Liver (tissue), 10 donors: ENCODE measurements at places on chromosomes 4 and X. TPM values are rescaled to one million over a fixed set of nuclear protein-coding genes. Genes with fewer than 3 reads are reported as not detected.

DNA sequence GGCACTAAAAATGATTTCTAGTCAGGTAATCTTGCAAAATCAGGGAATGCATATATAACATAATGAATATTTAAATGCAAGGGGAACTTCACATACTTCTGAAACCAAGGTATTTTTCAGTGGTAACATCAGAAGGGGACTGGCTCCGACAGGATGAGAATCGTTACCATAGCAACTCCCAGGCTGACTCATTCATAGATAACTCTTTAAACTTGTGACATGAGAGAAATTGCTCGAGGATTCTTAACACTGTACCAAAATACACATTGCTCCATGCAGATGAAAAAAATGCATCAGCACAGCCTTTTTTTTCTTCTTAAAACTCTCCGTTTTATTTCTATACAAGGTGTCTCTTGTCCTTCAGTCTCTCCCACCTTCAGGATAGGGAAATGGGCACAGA lies 114.3 kb downstream of the GABRB1 start:
- no peak for DNase-seq
- H3K27me3 ChIP-seq: no peaks in the 10 kb centered on the region
- no peak overlapping the region for H3K4me3 ChIP-seq
- H3K4me1 ChIP-seq: no peaks in the 10 kb centered on the region
- H3K36me3 ChIP-seq: no peaks in the 10 kb centered on the region

- H3K36me3 ChIP-seq: no peaks in the 10 kb centered on the region
- no peaks in the 10 kb centered on the region for H3K4me1 ChIP-seq
- no peak for DNase-seq
Observed at GRCh38 chr4:27000122-27000521, 139.5 kb downstream of the STIM2 start.

GRCh38 chrX:675279-675954 lies 44.8 kb downstream of the SHOX start:
- H3K27me3 ChIP-seq: no peaks in the 10 kb centered on the region
- H3K27ac ChIP-seq: no peak overlapping the region
- H3K4me3 ChIP-seq: no peak overlapping the region
- DNase-seq: no peak

- no peak for DNase-seq
- no peaks in the 10 kb centered on the region for H3K27me3 ChIP-seq
- H3K4me1 ChIP-seq: no peaks in the 10 kb centered on the region
Observed at GRCh38 chr4:38512840-38513239, 151.2 kb upstream of the KLF3 start.

- no peak overlapping the region for H3K27ac ChIP-seq
- H3K4me1 ChIP-seq: peaks cover 2% of the 10 kb centered on the region
- H3K27me3 ChIP-seq: no peaks in the 10 kb centered on the region
- no peak for DNase-seq
- no peak overlapping the region for H3K4me3 ChIP-seq
Observed at GRCh38 chrX:138939038-138939437, 227.5 kb upstream of the FGF13 start.

- no peak overlapping the region for H3K4me3 ChIP-seq
- no peaks in the 10 kb centered on the region for H3K36me3 ChIP-seq
- DNase-seq: no peak
- no peaks in the 10 kb centered on the region for H3K4me1 ChIP-seq
- no peaks in the 10 kb centered on the region for H3K27me3 ChIP-seq
Observed at GRCh38 chrX:95860127-95860526, 824.5 kb upstream of the DIAPH2 start.

- no peak for DNase-seq
- peaks cover 5% of the 10 kb centered on the region for H3K36me3 ChIP-seq
- no peak overlapping the region for H3K4me3 ChIP-seq
- H3K27me3 ChIP-seq: no peaks in the 10 kb centered on the region
Observed at GRCh38 chrX:63679432-63679831, 105.6 kb downstream of the ARHGEF9 start.

DNA sequence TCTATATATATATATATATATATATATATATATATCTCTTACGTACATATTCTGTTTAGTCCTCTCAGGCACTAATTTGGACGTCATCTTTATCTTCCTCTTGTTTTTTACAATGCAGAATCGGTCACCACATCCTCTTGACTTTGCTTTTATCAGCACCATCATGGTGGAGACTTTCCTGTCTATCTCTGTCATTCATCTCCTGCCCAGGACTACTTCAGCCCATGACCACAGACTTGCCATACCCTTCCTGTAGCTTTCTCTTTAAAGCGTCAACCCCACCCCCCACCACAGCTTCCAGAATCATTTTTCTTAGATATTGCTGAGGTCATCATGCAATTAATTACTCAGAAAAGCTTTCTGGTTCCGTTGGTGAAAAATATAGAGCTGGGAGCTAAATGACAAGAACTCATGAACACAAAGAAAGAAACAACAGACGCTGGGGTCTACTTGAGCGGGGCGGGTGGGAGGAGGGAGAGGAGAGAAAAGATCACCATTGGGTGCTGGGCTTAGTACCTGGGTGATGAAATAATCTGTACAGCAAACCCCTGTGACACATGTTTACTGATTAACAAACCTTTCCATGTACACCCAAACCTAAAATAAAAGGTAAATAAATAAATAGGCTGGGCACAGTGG lies 30.5 kb upstream of the PRKX start:
- H3K4me1 ChIP-seq: no peaks in the 10 kb centered on the region
- DNase-seq: no peak
- H3K27ac ChIP-seq: no peak overlapping the region
- H3K4me3 ChIP-seq: no peak overlapping the region
- H3K27me3 ChIP-seq: no peaks in the 10 kb centered on the region
- no peaks in the 10 kb centered on the region for H3K36me3 ChIP-seq

DNA sequence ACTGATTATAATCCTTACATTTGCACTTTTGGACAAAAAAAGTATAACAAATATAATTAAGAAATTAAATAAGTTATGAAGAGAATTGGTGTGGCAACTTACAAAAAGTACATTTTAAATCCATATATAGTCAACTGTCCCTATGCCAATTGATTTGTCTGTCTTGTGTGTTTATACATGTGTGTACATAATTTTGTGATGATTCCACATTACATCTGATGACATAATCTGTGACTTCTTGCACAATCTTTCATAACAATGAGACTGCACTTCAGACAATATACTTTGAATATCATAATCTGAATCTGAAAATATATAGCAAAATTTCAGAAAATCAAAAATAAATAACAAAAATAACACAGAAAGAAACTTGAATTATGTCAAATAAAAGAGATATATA lies 953.4 kb downstream of the FAT4 start:
- no peak overlapping the region for H3K27ac ChIP-seq
- no peaks in the 10 kb centered on the region for H3K27me3 ChIP-seq
- H3K36me3 ChIP-seq: no peaks in the 10 kb centered on the region
- no peaks in the 10 kb centered on the region for H3K4me1 ChIP-seq
- DNase-seq: no peak

DNA sequence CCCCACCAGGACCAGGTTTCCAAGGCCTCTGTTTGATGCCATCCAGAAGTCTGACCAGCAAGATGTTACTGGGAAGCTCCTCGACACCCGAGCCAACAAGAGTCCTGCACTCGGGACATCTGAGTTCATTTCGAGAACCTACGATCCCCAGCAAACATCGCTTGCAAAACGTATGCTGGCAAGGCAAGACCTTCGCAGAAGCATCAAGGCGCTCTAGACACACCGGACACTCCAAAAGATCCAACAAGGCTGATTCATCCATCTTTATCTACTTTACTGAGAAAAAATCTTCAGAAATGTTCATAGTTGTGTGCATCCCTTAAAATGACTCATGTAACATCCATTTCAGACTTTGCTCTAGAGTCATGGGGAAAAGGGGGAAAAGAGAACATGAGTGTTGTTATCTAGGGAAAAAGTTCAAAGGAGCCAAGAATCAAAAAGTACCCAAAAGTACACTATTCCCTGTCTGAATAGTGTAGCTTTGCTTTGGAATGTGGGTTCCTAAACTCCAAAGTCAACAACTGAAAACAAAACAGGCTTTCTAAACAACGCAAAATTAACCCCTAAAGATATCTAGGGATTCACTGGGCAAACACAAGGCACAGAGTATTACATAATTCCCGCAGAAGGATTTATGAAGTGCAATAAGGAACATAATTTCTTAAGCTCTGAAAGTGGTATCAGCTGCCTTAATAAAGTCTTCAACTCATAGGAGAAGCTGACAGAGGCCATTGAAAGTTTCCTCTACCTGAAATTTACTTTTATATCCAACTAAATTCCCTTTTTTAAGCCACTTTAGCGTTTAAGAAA lies 1.6 kb downstream of the SH3RF1 start:
- no peaks in the 10 kb centered on the region for H3K27me3 ChIP-seq
- H3K27ac ChIP-seq: peak overlapping the region; percentile 72
- DNase-seq: no peak
- H3K36me3 ChIP-seq: peaks cover 5% of the 10 kb centered on the region

- H3K36me3 ChIP-seq: no peaks in the 10 kb centered on the region
- DNase-seq: peak; percentile 45
- no peaks in the 10 kb centered on the region for H3K27me3 ChIP-seq
- H3K4me1 ChIP-seq: no peaks in the 10 kb centered on the region
- H3K27ac ChIP-seq: no peak within 1 kb of the TSS
Observed at GRCh38 chr4:56821381-56822243, at the start of gene SPINK2. TSS of gene SPINK2 (minus strand) at chr4:56821701. CDS start at chr4:56821662, 39 bp downstream.

- H3K36me3 ChIP-seq: no peaks in the 10 kb centered on the region
- no peaks in the 10 kb centered on the region for H3K4me1 ChIP-seq
- no peak overlapping the region for H3K4me3 ChIP-seq
- no peak for DNase-seq
Observed at GRCh38 chr4:165668694-165669093, 204.3 kb upstream of the TLL1 start.

- no peaks in the 10 kb centered on the region for H3K4me1 ChIP-seq
- no peak overlapping the region for H3K4me3 ChIP-seq
- DNase-seq: no peak
Observed at GRCh38 chrX:136781180-136781797, 557 bp upstream of the ARHGEF6 start.

DNA sequence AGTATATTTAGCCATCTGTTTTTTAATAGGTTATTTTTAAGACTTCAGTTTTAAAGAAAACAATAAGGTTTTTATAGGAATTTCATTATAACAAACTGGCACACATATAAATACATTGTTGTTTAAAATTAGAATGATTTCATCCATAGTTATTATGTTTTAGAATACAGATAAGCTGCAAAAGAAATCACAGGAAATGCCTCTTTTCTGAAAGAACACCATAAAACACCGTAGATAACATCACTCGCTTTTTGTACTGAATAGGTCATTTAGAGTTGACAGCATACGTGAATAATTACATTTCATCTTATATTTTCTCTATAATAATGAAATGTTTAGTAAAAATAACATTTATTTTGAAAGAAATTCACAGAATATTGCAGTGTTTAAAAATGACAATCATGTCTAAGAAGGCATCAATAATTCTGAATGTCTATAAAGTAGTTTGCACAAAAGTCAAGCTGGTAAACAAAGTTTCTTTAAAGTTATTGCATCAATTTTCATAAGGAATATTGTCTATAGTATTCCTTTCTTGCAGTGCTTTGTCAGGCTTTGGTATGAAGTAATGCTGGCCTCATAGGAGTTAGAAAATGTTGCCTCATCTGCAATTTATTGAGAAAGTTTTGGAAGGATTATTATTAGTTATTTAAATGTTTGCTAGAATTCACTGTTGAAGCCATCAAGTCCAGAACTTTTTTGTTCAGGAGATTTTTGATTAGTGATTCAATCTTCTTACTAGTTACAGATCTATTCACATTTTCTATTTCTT lies 17.9 kb upstream of the VEGFC start:
- no peaks in the 10 kb centered on the region for H3K36me3 ChIP-seq
- no peaks in the 10 kb centered on the region for H3K27me3 ChIP-seq
- H3K4me1 ChIP-seq: no peaks in the 10 kb centered on the region
- H3K27ac ChIP-seq: no peak overlapping the region

DNA sequence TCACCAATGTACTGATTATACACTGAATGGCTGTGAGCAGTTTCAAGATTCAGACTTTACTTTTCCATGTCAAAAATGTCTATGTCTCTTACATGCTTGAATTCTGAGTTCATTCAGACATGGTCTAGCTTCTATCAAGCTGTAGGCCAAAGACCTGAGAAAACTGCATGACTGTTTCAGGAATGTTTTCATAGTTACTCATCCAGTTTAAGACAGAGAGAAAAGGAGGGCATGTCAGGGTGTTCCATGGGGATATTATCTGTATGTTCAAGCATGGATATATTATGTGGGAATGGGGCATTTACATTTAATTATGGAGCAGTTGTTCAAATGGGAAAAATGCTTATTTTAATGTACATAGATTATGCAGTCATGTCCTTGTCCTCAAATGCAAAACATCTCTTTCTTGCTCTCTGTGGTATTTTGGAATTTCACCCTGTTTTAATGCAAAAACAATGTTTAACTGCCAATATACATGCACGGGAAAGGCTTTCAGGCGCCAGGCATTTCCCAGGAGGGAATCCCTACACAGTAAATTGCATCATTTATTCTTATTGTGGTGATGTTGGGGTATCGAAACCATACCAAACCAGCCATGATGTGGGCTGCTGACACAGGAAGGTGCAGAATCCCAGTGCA lies 429.1 kb upstream of the INTU start:
- H3K4me1 ChIP-seq: no peaks in the 10 kb centered on the region

- H3K27me3 ChIP-seq: no peaks in the 10 kb centered on the region
- no peak overlapping the region for H3K27ac ChIP-seq
Observed at GRCh38 chr4:130249002-130249401, 1153.0 kb downstream of the C4orf33 start.

- no peak overlapping the region for H3K27ac ChIP-seq
- no peaks in the 10 kb centered on the region for H3K4me1 ChIP-seq
- no peaks in the 10 kb centered on the region for H3K36me3 ChIP-seq
- no peak for DNase-seq
- H3K4me3 ChIP-seq: no peak overlapping the region
Observed at GRCh38 chrX:70553516-70553915, 108.9 kb downstream of the DLG3 start.

GRCh38 chrX:11100281-11101035 lies 10.7 kb upstream of the HCCS start:
- no peak for DNase-seq
- H3K27me3 ChIP-seq: no peaks in the 10 kb centered on the region
- no peaks in the 10 kb centered on the region for H3K36me3 ChIP-seq
- H3K27ac ChIP-seq: no peak overlapping the region

The ADH1C gene
- polyA plus RNA-seq: 88.3 TPM

The MCUB gene
- polyA plus RNA-seq: 1.3 TPM

The PDGFRA gene
- 6.5 TPM for polyA plus RNA-seq

The AFP gene
- 9.1 TPM for polyA plus RNA-seq

The CBR4 gene
- polyA plus RNA-seq: 9.4 TPM

The POF1B gene
- polyA plus RNA-seq: 0.22 TPM

The CSN3 gene
- polyA plus RNA-seq: not detected

The PPP4R3C gene
- not detected for polyA plus RNA-seq

The RAI2 gene
- 1.4 TPM for polyA plus RNA-seq

The NPY5R gene
- 0.24 TPM for polyA plus RNA-seq

The FRG2 gene
- not detected for polyA plus RNA-seq

The SPACA5 gene
- not detected for polyA plus RNA-seq

The FAAH2 gene
- polyA plus RNA-seq: 7.6 TPM

The CLIC2 gene
- polyA plus RNA-seq: 2.0 TPM

The AKAP14 gene
- polyA plus RNA-seq: not detected

The MAGEA1 gene
- polyA plus RNA-seq: not detected
